Femur (tissue), 1 donor: ENCODE measurements at places on chromosomes 11 and 22.

DNA sequence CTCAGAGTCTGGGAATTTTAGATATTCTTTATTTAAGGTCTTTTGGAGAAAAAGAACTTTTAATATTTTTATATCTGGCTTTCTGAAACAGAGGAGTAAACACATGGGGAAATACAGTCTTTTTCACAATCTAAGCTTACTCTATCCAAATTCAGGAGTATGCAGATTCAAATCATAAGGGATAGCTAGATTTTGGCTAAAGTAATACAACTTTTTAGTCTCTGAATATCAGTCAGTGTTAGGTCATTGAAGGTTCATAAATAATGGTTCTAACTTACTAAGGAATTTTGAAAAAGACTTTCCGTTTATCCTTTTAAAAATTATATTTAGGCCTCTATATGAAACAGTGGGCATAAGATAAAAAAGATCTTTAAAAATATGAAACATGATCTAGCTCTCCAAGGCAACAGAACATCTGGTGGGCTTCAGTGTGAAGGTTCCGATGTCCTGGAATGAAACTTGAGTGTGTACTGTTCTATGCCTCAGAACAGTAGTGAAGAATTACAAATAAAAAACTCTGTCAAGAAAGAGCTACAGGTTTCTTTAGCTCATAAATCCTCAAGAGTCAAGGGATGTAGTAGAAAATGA lies 165.2 kb upstream of the PDGFD start:
- DNase-seq = no peak

DNA sequence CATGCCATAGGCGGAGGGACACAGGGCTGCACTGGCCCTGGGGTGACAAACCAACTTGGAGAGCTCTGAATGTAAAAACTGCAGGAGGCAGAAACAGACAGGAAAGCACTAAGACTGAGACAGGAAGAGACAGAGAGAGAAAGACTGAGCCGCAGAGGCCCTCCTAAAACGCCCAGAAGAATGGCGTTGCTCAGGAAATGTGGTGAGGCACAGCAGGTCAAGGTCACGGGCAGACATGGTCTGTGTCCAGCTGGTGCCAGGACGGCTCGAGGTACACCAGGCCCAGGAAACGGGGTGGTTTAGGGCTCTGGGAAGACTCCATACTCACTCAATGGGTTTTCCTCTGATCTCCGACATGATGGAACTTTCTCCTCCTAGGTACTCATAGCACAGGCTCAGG lies 29.1 kb downstream of the MAFF start:
- no peak for DNase-seq

- DNase-seq = no peak
These were observed 1.0 kb upstream of the ADSL start for GRCh38 chr22:40345271-40345670.

GRCh38 chr11:96279018-96279895 lies 63.7 kb downstream of the MAML2 start:
- DNase-seq = no peak

DNA sequence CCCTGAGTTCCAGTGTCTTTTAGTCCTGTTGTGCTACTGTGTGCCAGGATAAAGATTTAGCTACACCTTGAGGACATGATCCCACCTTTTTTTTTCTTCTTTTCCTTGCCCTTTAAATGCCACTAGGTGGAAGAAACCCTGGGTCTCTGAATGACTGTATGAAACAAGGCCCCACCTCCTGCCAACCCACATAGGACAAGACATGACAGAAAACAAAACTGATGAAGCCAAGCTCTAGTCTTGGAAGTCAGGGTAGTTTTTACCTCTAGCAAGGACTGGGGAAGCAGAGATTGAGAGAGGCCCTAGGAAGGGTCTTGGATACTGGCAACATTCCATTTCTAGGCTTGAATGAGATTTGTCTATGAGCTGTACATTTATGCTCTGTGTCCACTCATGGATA lies 410.7 kb downstream of the MIAT start:
- no peak for DNase-seq

- no peak for DNase-seq
These were observed 40.5 kb upstream of the RIC3 start for GRCh38 chr11:8209208-8209807.

GRCh38 chr22:23178512-23179254 lies 1.6 kb upstream of the BCR start:
- peak; percentile 82 for DNase-seq

GRCh38 chr11:36586543-36586942 lies 7.8 kb upstream of the IFTAP start:
- DNase-seq = no peak

- no peak for DNase-seq
These were observed 12.7 kb downstream of the ANO3 start for GRCh38 chr11:26344647-26345046.

GRCh38 chr11:19306179-19306944 lies 65.6 kb upstream of the E2F8 start:
- DNase-seq = no peak

DNA sequence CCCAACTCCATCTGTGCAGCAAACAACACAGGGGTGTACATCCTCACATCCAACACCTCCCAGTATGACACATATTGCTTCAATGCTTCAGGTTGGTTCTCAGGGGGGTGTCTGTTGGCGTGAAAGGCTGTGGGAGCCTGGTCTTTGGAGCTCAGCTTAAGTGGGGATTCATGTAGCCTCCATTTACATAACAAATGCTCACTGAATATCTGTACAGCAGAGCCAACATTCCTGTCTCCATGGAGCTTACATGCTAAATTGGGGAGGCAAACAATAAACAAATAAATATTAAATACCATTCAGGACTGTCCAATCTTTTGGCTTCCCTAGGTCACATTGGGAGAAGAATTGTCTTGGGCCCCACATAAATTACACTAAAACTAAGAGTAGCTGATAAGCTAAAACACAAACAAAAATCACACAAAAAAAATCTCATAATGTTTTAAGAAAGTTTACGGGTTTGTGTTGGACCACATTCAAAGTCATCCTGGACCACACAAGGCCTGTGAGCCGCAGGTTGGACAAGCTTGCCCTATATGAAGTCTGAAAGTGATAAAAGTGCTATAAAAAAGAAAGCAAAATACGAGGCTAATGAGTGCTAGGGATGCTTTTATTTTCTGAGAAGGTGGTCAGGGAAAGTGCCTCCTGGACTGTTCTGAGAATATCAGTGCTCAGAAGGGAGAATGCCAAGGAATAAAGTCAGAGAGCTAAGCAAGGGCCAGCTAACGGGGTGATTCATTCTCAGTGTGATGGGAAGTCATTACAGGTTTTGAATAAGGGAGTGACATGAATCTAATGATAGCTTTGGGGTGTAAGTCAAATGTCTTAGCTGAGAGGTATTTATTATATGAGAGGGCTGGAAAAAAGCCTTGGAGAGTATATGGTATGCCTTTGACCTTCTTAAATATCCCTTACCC lies 41.6 kb downstream of the CD44 start:
- DNase-seq = no peak

- peak; percentile 90 for DNase-seq
These were observed 4.3 kb upstream of the BAIAP2L2 start for GRCh38 chr22:38114484-38115398.

DNA sequence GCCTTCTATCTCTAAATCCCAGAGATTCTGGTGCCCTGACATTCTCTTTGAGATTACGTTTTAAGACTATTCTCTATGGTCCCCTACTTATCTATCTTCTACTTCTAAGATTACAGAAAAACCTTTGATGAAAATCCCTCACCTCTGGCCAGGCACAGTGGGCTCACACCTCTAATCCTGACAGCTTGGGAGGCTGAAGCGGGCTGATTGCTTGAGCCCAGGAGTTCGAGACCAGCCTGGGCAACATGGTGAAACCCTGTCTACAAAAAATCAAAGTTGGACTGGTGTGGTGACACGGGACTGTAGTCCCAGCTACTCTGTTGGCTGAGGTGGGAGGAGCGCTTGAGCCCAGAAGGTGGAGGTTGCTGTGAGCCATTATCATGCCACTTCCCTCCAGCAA lies 14.4 kb downstream of the NUP98 start:
- no peak for DNase-seq

GRCh38 chr22:49642331-49642730 lies 185.3 kb downstream of the BRD1 start:
- no peak for DNase-seq

DNA sequence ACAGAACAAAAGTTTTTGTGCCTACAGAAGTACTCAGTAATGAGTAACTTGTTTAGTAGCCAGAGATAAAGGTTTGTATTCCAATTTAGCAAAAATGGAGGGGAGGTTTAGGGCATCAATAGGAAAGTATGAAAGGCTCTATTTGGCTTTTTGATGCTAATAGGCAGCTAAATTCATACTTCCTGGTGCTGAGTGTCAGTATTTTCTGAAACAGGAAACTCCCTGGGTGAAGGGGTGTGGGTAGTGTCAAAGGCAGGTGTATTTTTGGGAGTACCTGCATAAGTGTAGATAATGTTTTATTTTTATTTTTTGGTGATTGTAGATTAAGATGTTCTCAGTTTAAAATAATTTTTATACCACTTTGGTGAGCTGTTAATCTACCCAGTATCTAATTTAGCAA lies 29.3 kb upstream of the MMP7 start:
- no peak for DNase-seq

- no peak for DNase-seq
These were observed 30.1 kb upstream of the DEPDC7 start for GRCh38 chr11:32985600-32985999.

GRCh38 chr11:2933375-2934020 lies 4.3 kb upstream of the PHLDA2 start:
- peak; percentile 78 for DNase-seq

GRCh38 chr11:61554172-61554988 lies 26.5 kb downstream of the SYT7 start:
- no peak for DNase-seq

DNA sequence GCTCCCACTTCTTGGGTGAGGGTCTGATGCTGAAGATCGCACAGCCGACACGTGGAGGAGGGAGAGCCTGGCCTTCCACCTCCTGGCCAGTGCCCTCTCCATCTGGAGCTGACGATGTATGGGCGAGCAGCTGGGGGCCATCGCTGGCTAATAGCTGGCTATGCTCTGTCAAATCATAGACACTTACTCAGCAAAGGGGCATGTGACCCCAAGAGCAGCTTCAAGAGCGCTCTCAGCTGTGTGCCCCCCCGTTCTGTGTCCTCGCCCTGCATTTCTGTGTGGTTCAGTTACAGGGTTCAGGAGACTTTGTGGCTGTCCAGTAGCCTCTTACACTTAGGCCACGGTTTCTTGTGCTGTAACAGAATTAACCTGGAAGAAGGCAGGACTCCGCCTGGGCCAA lies 26.4 kb downstream of the FBLN1 start:
- no peak for DNase-seq

GRCh38 chr11:8202516-8203413 lies 33.9 kb upstream of the RIC3 start:
- no peak for DNase-seq

- DNase-seq = no peak
These were observed 28.0 kb downstream of the SLN start for GRCh38 chr11:107683807-107684206.

DNA sequence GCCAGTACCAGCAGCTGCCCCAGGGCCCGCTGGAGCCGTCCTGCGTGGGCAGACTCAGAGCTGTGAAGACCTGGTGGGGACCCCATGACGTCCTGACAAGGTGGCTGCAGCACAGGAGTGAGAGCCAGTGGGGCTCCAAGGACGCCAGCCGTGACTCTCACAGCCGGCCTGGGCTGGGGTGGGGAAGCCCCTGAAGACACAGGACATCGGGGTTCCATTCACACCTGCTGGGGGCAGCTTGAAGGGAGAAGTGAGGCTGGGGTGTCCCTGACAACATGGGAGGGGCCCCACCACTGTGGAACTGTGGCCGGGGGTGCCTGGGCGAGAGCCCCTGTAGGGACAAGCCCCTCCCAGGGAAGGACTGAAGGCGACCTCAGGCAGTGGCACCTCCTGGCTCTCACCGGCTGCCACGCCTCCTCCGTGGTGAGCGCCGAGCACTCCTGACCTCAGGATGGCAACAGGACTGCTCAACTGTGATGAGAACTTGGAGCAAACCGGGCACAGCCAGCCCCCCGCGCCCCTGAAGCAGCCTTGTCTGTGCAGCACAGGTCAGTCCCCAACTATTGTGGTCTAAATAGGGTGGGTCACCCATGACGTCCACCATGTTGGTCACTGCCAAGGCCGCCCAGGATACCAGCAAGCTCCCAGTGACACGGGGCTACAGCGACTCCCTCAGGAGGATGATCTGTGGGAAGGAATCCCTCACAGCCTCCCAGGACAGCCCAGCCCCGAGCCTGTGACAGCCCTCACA lies 22.7 kb upstream of the IL17REL start:
- DNase-seq = no peak

DNA sequence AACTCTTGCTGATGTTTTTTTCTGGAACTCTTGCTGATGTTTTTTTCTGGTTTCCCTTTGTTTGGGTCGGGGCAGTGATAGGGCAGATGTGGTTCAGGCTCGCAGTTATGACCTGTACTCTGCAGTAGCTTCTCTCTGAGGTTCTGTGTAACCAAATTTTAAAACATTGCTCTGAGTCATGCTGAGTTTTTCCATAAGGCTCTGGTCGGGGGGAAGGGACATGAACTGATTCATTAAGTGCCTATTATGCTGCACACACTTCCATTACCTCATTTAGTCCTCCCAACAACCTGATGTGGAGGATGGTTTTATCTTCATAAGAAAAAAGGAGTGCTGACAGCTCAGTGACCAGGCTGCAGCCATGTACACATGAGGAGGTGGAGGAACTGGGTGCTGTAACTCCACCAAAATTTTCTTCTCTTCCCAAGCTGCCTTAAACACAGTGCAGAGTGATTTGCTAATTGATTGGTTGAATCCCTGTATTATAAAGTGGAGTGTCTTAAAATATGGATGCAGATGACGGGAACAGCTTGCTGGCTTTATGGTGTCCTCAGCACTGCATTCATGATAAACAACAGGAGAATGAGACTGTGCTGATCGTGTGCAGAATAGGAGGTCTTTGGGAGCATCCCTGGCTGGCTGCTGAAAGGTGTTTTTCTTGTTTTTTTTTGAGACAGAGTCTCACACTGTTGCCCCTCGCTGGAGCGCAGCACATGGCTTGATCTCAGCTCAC lies 19.1 kb downstream of the TNRC6B start:
- no peak for DNase-seq

DNA sequence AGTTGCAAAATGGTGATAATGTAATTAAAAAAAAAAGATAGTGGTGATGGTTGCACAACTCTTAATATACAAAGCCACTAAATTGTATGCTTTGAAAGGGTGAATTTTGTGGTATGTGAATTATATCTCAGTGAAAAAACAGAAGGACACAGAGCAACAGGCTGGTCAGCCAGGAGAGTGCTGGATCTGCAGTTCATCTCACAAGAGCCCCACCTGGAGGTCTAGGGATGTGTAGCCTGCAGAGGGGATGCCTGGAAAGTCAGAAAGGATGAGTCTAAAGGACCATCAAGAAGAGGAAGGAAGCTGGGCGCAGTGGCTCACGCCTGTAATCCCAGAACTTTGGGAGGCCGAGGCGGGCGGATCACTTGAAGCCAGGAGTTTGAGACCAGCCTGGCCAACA lies 9.0 kb downstream of the POLR3H start:
- no peak for DNase-seq
